Right atrium auricular region (tissue), 2 donors: ENCODE measurements at places on chromosomes 5 and 9. TPM values are rescaled to one million over a fixed set of nuclear protein-coding genes. Genes with fewer than 3 reads are reported as not detected.
A peak's percentile ranks its signal among the peaks of the same experiment; 100 is the strongest.

- H3K27me3 ChIP-seq, result no peaks in the 10 kb centered on the region
- no peaks in the 10 kb centered on the region for H3K4me1 ChIP-seq
- DNase-seq, result no peak
- no peak overlapping the region for H3K4me3 ChIP-seq
These were observed 30.1 kb upstream of the ZNF782 start for GRCh38 chr9:96884443-96884842.

FGF1 gene
- 47.9 TPM for total RNA-seq

DNA sequence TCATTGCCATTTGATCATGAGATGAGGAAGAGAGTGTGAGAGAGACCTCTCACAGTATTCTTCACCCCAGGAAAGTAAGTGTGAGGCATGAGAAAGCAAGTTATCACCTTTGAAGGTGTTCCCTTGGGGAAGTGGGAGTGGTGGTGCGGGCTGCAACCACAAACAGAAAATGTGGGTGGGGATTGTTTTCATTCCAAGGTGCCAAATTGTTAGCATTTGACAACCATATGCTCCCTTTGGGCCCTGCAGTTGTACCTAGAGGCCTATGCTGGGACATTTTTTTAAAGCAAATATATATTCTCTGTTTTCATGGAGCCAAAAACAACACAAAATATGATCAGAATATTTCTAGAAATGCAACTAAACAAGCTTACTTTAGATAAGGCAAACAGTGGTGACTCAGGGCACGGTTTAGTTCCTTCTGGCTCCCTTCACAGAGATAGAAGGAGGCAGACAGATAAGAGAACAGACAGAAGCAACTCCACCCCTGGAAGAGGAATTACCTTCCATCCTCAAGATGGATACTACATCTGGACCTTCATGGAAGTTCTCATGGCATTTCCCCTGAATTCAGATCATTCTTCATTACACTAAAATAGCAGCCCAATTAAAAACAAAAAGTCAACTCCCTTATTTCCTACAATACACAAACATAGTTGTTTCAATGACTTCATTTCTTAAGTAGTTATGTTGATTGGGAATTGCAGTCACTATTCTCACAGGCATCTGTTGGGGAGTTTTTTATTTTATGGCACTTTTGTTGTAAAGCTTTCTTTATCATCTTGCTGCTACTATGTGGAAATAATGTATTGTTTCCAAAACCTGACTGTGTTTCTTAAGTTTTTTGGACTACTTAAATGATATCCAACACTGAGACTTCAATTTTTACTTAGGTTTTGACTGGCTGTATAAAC lies 416.6 kb downstream of the PLK2 start:
- no peak overlapping the region for H3K4me3 ChIP-seq
- H3K27me3 ChIP-seq, result no peaks in the 10 kb centered on the region
- no peak overlapping the region for H3K27ac ChIP-seq
- no peaks in the 10 kb centered on the region for H3K4me1 ChIP-seq
- DNase-seq, result no peak

- H3K4me3 ChIP-seq, result no peak overlapping the region
- DNase-seq, result no peak
- no peak overlapping the region for H3K27ac ChIP-seq
- no peaks in the 10 kb centered on the region for H3K4me1 ChIP-seq
- H3K27me3 ChIP-seq, result no peaks in the 10 kb centered on the region
These were observed 31.3 kb upstream of the SLC36A2 start for GRCh38 chr5:151378616-151379015.

IER5L gene
- total RNA-seq, result 5.5 TPM

SPATA31A3 gene
- not detected for total RNA-seq

DNA sequence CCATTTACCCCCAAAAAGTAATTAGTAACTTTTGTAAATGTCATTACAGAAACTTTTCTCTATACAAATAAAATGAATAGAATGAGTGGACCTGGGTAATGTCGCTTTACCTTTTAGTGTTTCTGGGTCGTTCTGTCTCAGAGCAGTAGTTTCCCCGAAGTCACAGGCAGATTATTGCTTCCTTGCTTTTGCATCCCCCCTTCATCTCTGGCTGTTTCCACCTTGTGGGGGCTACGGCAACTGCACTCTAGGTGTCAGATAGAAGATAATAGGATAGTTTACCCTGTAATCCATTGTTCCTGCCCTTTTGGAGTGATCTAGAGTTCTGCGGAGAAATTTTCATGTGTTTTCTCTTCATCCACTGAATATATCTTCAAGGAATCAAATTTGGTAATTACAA lies 68.7 kb downstream of the PRR16 start:
- DNase-seq, result no peak
- no peak overlapping the region for H3K4me3 ChIP-seq
- no peaks in the 10 kb centered on the region for H3K4me1 ChIP-seq
- no peaks in the 10 kb centered on the region for H3K36me3 ChIP-seq

ASPN gene
- total RNA-seq, result 3.9 TPM

FAM153A gene
- 1.9 TPM for total RNA-seq

- H3K27me3 ChIP-seq, result no peaks in the 10 kb centered on the region
- H3K36me3 ChIP-seq, result no peaks in the 10 kb centered on the region
- no peak overlapping the region for H3K27ac ChIP-seq
These were observed 236.6 kb downstream of the PSAT1 start for GRCh38 chr9:78533500-78533899.

DNA sequence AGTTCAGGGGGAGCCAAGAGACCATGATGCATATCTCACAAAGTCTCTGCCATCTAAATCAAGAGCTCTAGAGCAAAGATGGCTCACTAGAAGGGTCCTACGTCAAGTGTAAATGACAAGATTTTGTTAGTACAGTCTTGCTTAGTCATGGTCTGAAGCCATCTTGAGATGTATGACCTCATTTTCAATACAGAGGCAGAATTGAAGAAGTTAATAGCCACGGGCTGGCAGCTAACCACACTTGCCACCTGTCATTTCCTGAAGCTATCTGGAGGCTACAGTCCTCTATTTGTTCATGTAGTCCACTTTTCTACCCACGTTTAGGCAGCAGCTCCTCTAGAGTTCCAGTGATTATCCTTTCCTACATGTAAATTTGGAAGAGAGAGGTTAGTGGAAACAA lies 231.7 kb upstream of the CDH12 start:
- H3K4me3 ChIP-seq, result no peak overlapping the region
- no peaks in the 10 kb centered on the region for H3K36me3 ChIP-seq
- no peaks in the 10 kb centered on the region for H3K4me1 ChIP-seq
- no peak overlapping the region for H3K27ac ChIP-seq
- no peak for DNase-seq
- no peaks in the 10 kb centered on the region for H3K27me3 ChIP-seq

GRCh38 chr5:1410156-1411014 lies 34.9 kb downstream of the SLC6A3 start:
- no peaks in the 10 kb centered on the region for H3K4me1 ChIP-seq
- no peak for DNase-seq
- no peaks in the 10 kb centered on the region for H3K27me3 ChIP-seq
- no peak overlapping the region for H3K4me3 ChIP-seq
- H3K36me3 ChIP-seq, result no peaks in the 10 kb centered on the region

STKLD1 gene
- not detected for total RNA-seq

- H3K4me3 ChIP-seq, result no peak overlapping the region
- H3K36me3 ChIP-seq, result no peaks in the 10 kb centered on the region
- DNase-seq, result no peak
These were observed 153.2 kb downstream of the TARS1 start for GRCh38 chr5:33594006-33594405.

KCNIP1 gene
- not detected for total RNA-seq

- H3K27ac ChIP-seq, result peak overlapping the region; percentile 95
- no peak overlapping the region for H3K4me3 ChIP-seq
- DNase-seq, result peak; percentile 91
- no peaks in the 10 kb centered on the region for H3K27me3 ChIP-seq
- no peaks in the 10 kb centered on the region for H3K36me3 ChIP-seq
These were observed 7.0 kb upstream of the IRF1 start for GRCh38 chr5:132497488-132497997.

DNA sequence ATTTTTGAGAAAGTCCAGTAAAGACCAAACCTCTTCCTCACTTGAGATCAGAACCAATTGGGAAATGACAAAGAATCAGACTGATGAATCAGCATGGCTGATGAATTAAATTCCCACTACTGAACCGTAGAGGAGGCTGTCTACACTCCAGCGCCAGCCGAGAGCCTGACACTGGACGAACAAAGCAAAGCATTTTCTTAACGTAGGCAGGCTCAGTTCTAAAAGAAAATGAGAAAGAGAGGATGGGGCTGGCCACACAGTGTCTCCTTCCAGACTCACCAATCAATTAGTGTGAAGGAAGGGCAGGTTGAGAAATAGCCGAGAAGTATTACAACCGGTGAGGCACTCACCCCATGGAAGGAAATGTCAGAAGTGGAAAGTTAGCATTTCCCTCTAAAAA lies 49.4 kb downstream of the ITGA1 start:
- H3K36me3 ChIP-seq, result no peaks in the 10 kb centered on the region
- peak overlapping the region; percentile 68 for H3K27ac ChIP-seq
- no peaks in the 10 kb centered on the region for H3K4me1 ChIP-seq
- H3K4me3 ChIP-seq, result no peak overlapping the region
- DNase-seq, result peak; percentile 63

DNA sequence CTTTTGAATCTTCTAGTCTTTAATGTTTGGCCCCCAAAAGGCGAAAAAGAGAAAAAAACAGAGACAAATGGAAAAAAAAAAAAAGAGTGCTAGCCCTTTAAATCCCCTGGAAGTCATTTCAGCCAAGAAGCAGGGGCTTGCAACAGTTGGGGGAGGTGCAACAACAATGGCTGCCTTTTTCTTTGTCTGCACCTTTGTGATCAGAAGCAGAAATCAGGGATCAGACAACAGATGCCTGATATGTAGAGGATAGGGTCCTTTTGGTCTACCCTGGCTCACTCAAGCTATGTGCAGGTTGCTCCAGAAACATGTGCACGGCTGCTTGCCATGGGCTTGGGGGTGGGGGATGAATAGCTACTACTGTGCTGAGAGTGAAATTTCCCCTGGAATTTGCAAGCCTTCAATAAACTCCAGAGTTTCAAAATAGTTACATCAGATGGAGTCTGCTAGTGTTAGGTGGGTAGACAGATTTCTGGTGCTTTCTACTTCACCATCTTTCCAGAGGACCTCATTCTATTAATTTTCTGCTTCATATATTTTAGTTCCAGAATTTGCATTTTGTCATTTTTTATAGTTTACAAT lies 150.9 kb downstream of the FGF18 start:
- no peak overlapping the region for H3K27ac ChIP-seq
- H3K36me3 ChIP-seq, result no peaks in the 10 kb centered on the region
- no peaks in the 10 kb centered on the region for H3K27me3 ChIP-seq
- no peak for DNase-seq

DNA sequence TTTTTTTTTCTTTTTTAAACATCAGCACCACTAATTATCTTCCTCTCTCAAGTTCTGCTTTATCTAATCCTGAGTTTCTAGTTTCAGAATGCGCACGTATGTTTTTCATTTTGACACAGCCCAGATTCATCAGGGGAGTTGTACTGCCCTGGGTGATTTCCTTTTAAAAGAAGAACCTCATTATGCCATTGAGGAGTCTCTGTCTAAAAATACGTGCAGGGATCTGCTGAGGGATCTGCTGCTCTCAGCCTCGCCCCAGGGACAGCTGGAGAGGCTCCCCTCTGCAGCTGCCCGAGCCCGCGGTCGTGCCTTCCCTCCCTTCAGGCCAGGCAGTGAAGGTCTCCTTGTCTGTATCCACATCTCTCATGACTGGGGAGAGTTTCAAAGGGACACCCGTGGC lies 273.1 kb downstream of the ARHGEF28 start:
- H3K4me3 ChIP-seq, result no peak overlapping the region
- H3K27ac ChIP-seq, result peak overlapping the region; percentile 21
- no peak for DNase-seq
- H3K36me3 ChIP-seq, result no peaks in the 10 kb centered on the region
- no peaks in the 10 kb centered on the region for H3K4me1 ChIP-seq
- H3K27me3 ChIP-seq, result no peaks in the 10 kb centered on the region

- H3K27me3 ChIP-seq, result no peaks in the 10 kb centered on the region
- peaks cover 32% of the 10 kb centered on the region for H3K4me1 ChIP-seq
- no peak overlapping the region for H3K27ac ChIP-seq
- H3K4me3 ChIP-seq, result no peak overlapping the region
- no peak for DNase-seq
- H3K36me3 ChIP-seq, result no peaks in the 10 kb centered on the region
These were observed 14.9 kb upstream of the TMEM252 start for GRCh38 chr9:68555437-68556150.

DNA sequence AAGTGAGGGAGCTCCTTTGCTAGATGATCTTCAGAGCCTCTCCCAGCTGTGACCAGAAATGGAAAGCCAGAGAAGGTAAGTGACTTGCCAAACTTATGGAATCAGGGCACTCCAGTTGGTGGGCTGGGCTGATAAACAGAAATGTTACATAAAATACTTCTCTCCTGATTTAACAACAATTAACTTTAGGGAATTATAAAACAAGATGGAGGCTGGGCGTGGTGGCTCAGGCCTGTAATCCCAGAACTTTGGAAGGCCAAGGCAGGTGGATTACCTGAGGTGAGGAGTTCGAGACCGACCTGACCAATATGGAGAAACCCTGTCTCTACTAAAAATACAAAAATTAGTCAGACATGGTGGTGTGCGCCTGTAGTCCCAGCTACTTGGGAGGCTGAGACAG lies 899 bp upstream of the MED10 start:
- no peaks in the 10 kb centered on the region for H3K27me3 ChIP-seq
- H3K4me3 ChIP-seq, result no peak overlapping the region
- peaks cover 22% of the 10 kb centered on the region for H3K36me3 ChIP-seq
- no peak for DNase-seq
- peak overlapping the region; percentile 87 for H3K27ac ChIP-seq

- H3K4me1 ChIP-seq, result no peaks in the 10 kb centered on the region
- H3K27ac ChIP-seq, result no peak overlapping the region
- no peak overlapping the region for H3K4me3 ChIP-seq
- H3K36me3 ChIP-seq, result no peaks in the 10 kb centered on the region
- no peak for DNase-seq
These were observed 1439.6 kb upstream of the ACO1 start for GRCh38 chr9:30944741-30945280.

GRCh38 chr9:123997665-123998277 lies 13.8 kb upstream of the LHX2 start:
- no peak overlapping the region for H3K4me3 ChIP-seq
- peaks cover 25% of the 10 kb centered on the region for H3K4me1 ChIP-seq
- no peaks in the 10 kb centered on the region for H3K36me3 ChIP-seq
- peaks cover 56% of the 10 kb centered on the region for H3K27me3 ChIP-seq
- no peak for DNase-seq
- no peak overlapping the region for H3K27ac ChIP-seq

GRXCR2 gene
- 0.24 TPM for total RNA-seq

- no peaks in the 10 kb centered on the region for H3K27me3 ChIP-seq
- H3K27ac ChIP-seq, result no peak overlapping the region
- DNase-seq, result no peak
- H3K4me1 ChIP-seq, result no peaks in the 10 kb centered on the region
- H3K4me3 ChIP-seq, result no peak overlapping the region
- no peaks in the 10 kb centered on the region for H3K36me3 ChIP-seq
These were observed 347.8 kb downstream of the EFNA5 start for GRCh38 chr5:107322936-107323335.

- H3K36me3 ChIP-seq, result no peaks in the 10 kb centered on the region
- H3K27ac ChIP-seq, result no peak overlapping the region
- DNase-seq, result no peak
- no peak overlapping the region for H3K4me3 ChIP-seq
- H3K27me3 ChIP-seq, result no peaks in the 10 kb centered on the region
These were observed 86.9 kb upstream of the PITX1 start for GRCh38 chr5:135120951-135121350.

GRCh38 chr9:96874947-96875460 lies 20.7 kb upstream of the ZNF782 start:
- H3K27me3 ChIP-seq, result peaks cover 6% of the 10 kb centered on the region
- H3K36me3 ChIP-seq, result no peaks in the 10 kb centered on the region
- peaks cover 21% of the 10 kb centered on the region for H3K4me1 ChIP-seq
- H3K4me3 ChIP-seq, result peak overlapping the region; percentile 53
